Suppressor macrophage treated with lipopolysaccharide for 4 hours (primary cell): ENCODE measurements at places on chromosomes 12 and 14.

DNA sequence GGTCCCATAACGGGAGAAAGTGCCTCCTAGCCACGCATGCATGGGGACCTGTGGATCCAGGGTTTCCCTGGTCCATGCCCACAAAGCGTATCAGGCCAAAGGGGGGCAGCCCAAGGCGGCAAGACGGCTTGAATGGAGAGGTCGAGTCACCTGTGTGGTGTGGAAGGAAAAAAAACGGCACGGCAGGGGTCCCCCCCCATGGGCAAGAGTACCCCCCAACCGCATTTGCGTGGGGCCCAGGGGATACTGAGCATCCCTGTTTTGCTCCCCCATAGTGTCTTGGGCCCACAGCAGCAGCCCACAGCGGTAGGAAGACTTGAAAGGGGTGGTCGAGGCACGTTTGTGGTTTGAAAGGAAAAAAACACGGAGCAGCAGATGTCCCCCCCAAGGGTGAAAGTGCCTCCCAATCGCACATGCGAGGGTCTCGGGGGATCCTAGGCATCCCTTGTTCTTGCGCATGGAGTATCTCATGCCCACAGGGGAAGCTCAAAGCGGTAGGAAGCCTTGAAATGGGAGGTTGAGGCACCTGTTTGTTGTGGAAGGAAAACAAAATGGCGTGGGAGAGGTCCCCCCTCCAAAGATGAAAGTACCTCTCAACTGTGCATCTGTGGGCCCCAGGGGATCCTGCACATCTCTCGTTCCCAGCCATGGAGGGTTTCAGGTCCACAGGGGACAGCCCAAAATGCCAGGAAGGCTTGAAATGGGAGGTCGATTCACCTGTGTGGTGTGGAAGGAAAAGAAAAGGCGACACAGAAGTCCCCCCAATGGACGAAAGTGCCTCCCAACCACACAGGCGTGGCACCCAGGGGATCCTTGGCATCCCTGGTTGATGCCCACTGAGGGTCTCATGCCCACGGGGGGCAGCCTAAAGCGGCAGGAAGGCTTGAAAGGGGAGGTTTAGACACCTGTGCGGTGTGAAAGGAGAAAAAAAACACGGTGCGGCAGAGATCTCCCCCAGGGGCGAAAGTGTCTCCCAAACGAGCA is 577.5 kb downstream of the ALG10 start:
- DNase-seq, result no peak

DNA sequence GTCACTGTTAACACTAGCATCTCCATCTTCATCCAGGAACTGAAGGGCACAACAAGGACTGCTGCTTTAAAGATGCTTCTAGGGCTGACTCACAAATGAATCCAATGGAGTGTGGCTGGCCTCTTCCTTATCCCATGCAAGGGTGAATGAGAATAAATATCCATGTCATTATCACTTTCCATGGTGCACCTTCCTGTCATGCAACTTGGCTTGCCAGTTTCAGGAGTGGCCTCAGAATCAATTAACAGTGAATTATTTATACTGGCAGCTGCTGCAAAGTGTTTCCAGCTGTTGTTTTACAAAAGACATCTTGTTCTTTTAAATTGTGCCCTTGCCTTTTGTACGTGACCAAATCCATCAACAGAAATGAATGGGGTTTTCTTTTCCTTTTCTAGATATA is 499.3 kb upstream of the TMEM132C start:
- no peak for DNase-seq

- no peak for DNase-seq
Measured at GRCh38 chr12:2645460-2645859, 149.3 kb upstream of the FKBP4 start.

DNA sequence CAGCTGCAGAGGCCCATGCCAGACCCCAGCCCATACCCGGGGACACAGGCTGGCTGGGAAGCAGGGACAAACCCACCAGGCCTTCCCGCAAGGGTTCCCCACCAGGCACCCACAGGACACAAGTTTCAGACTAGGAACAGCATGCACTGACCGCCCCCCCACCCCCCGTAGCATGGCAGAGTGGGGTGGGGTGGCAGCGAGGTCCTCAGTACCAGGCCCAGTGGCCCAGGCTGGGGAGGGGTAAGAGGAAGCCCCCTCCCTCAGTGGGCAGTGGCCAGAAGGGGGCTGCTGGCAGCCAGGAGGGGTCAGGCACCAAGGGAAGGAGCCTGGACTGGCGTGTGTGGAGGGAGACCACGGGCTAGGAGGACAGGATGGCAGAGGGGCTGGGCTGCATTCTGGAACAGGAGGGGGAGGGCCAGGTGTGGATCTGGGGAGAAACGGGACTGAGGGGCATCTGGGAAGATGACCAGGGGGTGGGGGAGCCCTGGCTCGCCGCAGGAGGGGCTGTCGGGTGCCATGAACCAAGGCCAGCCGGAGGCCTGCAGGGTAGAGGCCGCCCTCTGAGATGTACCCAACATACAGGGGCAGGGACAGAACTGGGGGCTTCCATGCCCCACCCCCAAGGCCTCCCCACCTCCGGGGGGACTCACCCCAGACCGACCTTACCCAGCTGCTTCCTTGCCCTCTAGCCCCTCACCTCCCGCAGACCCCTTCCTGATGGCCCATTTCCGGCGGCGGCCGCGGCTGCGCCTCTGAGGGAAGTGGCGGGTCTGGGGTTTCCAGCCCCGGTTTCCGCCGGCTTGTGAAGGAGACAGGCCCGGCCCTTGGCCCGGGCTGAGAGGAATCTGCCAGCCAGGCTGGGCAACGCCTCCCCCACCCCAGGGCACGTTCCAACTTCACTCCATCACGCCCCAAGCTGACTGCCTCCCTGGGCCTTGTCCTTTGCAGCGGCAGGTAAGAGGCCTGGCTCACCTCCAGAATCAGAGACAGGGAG is 5.6 kb upstream of the JAG2 start:
- DNase-seq, result peak; percentile 18

GRCh38 chr12:92055877-92056276 is 89.8 kb downstream of the BTG1 start:
- DNase-seq, result no peak

DNA sequence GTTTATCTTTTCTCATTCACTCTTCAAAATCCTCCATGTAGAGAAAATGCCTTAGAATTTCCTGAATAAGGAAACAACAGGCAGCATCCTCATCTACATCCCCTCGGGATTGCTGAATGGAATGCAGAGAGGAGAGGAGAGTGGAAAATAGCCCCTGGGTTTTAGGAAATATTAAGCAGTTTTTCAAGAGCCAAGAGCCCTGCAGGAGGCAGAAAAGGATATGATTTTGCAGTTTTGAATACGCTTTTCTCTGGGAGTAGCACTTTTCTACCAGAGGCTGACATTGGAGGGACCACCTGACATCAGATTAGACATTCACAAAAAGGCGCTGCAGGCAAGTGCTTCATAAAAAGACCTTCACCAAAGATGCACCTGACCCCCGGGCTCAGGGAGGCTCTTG is 362.2 kb upstream of the SFSWAP start:
- DNase-seq, result no peak

DNA sequence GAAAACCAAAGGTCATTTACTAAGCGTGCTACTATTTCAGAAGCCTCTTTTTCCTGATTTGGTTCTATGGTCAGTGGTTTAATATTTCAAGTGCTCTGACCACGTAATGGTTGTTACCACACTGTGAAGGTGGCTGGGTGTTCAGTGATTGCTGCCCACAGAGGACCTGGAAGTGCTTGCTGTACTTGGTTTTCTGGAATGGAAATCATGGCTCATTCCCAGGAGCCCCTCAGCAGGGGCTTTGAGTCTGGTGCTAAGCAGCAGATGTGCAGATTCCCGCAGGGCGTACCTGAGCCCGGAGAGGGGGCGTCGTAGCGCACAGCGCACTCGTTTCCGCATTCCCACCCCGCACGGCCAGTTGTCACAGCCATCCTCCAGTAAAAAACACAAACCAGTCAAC is 50.5 kb downstream of the TRAF3 start:
- DNase-seq, result no peak

GRCh38 chr12:108788076-108788782 is 56.9 kb upstream of the CORO1C start:
- no peak for DNase-seq

GRCh38 chr12:106452309-106452708 is 94.8 kb downstream of the POLR3B start:
- no peak for DNase-seq

GRCh38 chr12:63066782-63067181 is 84.2 kb downstream of the AVPR1A start:
- no peak for DNase-seq

DNA sequence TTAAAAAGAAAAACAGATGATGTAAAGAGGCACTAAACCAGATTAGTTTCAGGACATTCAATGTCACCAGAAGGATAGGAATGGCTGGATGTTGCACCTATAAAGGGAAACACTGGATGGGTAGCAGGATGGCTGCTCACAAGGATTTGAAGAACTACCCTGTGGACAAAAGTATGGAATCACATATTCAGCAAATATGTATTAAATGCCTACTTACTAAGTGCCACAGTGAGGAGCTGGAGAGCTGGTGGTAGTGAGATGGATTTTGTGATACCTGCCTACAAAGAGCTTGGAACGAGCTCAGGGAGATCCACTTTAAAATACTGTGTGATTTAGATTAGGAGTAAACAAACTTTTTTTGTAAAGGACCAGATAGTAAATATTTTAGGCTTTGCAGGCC is 316.2 kb downstream of the PAWR start:
- DNase-seq, result no peak

- DNase-seq, result no peak
Measured at GRCh38 chr12:120763250-120763649, 37.6 kb downstream of the ACADS start.

DNA sequence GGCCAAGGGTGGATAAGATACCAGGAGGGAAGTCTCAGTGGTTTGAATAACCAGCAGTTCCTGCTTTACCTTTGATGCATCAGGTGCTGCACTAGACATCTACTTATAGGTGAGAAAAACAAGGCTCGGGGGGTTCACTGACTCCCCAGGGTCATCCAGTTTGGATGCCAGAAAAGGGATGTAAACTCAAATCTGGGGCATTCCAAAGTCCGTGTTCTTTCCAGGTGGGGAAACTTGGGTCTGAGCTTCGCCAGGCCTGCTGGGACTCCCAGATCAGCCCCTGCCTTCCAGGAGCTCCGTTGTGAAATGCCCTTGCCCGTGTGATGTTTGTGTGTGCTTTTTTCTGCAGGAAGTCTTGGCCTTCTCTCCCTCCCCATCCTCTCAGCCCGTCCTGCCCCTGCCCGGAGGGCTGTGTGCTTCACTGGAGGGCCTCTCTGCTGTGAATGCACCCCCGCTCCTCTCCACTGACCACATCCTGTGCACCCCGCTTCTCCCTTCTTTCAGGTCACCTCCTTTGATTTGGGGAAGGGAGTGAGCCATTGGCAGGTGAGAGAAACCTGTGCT is 42.1 kb downstream of the TSPAN9 start:
- no peak for DNase-seq

DNA sequence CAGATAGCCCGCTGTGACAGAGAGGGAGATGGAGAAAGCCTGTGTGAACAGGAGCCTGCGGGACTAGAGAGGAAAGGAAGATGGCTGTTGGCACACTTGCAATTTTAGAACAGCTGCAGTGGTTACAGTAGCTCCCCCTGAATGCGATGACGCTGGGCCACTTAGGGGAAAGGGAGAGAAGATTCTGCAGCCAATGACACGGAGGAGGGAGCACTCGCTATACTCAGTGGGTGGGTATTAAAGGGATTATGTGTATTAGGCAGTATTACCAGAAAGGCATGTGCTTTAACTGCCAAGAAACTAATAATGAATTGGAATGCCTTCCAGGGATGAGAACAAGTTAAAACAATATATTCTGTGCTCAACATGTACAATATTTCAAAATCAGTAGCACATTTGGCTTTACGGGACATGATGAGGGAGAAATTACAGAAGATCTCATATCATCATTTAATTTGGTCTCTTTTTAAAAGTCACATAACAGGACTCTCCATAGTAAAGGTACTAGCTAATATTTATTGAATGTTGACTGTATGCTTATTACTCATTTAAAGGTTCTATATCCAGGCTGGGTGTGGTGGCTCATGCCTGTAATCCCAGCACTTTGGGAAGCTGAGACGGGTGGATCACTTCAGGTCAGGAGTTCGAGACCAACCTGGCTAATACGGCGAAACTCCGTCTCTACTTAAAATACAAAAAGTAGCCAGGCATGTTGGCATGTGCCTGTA is 35.9 kb upstream of the FOS start:
- DNase-seq, result no peak

- DNase-seq, result no peak
Measured at GRCh38 chr14:61381553-61381952, 60.2 kb downstream of the PRKCH start.

- no peak for DNase-seq
Measured at GRCh38 chr14:31418440-31418839, 1.9 kb downstream of the HEATR5A start.

- no peak for DNase-seq
Measured at GRCh38 chr14:58414845-58415244, 12.5 kb downstream of the TIMM9 start.

- DNase-seq, result no peak
Measured at GRCh38 chr12:104011253-104011652, 38.7 kb downstream of the GLT8D2 start.

GRCh38 chr12:47577206-47577989 is 128.4 kb downstream of the RPAP3 start:
- no peak for DNase-seq

- no peak for DNase-seq
Measured at GRCh38 chr14:104938960-104939359, 14.3 kb downstream of the PLD4 start.

GRCh38 chr14:102849526-102850379 is 72.5 kb downstream of the TRAF3 start:
- peak; percentile 74 for DNase-seq

GRCh38 chr14:68346556-68347343 is 446.1 kb downstream of the ZFP36L1 start:
- DNase-seq, result no peak

GRCh38 chr12:16603916-16604575 is 1.9 kb downstream of the LMO3 start:
- DNase-seq, result no peak

DNA sequence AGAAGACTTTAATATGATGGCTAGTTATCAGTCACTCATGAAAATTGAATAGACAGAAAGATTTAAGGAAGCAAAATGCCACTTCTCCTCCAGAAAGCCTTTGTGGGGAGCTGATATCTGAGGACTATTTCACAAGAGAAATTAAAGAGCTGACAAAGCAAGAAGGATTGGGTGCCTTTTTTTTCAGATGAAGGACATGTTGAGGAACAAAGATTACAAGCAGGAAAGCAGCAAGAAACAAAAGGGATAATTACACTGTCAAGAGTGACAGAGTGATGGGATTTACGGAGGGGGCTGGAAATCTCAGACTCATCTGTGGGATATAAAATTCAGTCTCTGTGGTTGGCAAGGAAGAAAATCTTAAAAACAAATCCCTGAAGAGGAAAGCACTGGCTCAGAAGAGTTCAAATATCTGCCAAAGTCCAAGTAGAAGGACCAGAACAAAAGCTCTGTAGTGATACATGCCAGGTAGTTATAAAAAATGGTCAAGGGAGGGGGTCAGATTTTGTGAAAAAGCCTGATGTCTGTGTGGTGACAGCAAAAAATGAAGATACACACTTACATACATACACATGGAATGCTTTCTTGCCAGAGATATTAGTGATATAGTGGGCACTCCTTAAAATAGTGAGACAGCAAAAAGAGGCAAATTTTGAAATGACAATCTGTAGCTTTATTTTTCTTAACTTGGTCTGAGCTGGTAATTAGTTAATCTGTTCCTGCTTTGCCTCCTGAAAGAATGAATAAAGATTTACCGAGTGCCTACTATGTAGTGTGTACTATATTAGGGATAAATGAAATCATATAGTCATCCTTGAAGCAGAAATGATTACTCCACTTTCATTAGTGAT is 62.9 kb downstream of the EPS8 start:
- DNase-seq, result peak; percentile 54

- no peak for DNase-seq
Measured at GRCh38 chr14:63431466-63431865, 111.7 kb downstream of the PPP2R5E start.
